ENCODE measurements at places on chromosomes 1 and 21.

- DNase-seq: no peak
These were observed 86.1 kb downstream of the RRAGC start for GRCh38 chr1:38773483-38773882.

DNA sequence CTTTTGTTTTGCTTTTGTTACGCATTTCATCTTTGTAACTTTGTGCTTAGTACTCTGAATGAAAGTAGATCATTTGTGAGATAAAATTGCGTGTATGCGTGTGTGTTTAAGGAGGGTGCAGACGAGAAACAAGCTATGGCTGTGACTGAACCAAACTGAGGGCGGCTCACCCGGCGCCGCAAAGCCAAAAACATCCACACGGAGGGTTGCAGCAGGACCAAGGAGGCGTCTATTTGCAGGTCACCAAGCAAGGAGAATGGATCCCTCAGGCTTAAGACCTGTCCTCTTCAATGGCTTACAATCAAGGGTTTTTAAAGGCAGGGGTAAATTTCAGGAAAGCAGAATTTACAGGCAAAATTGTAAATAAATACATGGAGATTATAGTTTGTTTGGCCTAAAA lies 12.8 kb downstream of the GCSAML start:
- no peak for DNase-seq

GRCh38 chr1:42315500-42315899 lies 19.5 kb downstream of the FOXJ3 start:
- DNase-seq: no peak

GRCh38 chr1:30986755-30987154 lies 78.2 kb upstream of the SDC3 start:
- DNase-seq: no peak

GRCh38 chr1:166090244-166090643 lies 76.6 kb downstream of the FAM78B start:
- no peak for DNase-seq

DNA sequence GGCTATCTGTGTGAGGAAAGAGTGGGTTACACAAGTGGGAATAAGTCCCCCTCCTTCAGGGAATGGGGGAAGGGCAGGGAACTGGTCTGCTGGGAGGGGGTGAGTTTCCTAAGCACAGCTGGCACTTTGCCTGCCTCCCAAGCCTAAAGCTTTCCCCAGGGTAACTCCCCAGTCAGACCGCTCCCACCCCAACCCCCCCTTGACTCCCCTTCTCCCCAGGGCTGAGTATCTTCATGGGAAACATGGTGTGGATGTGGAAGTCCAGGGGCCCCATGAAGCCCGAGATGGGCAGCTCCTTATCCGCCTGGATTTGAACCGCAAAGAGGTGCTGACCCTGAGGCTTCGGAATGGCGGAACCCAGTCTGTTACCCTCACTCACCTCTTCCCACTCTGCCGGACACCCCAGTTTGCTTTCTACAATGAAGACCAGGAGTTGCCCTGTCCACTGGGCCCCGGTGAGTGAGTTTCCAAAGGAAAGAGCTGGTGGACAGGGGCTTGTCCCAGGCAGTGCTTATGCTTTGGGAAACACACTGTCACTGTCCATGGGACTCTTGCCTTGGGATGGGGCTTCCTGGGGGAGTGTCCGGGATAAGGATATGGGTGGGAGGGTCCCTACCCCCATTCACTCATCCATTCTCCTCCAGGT lies 14.9 kb downstream of the MOV10 start:
- no peak for DNase-seq

- no peak for DNase-seq
These were observed 73.6 kb downstream of the PGBD5 start for GRCh38 chr1:230352537-230352936.

GRCh38 chr1:76379506-76379905 lies 305.0 kb downstream of the ST6GALNAC3 start:
- DNase-seq: no peak

- no peak for DNase-seq
These were observed 19.3 kb upstream of the POFUT2 start for GRCh38 chr21:45306832-45307571.

- DNase-seq: no peak
These were observed 3.9 kb downstream of the SLC6A9 start for GRCh38 chr1:44027320-44027719.

GRCh38 chr1:24893431-24893830 lies 36.6 kb downstream of the RUNX3 start:
- DNase-seq: no peak

DNA sequence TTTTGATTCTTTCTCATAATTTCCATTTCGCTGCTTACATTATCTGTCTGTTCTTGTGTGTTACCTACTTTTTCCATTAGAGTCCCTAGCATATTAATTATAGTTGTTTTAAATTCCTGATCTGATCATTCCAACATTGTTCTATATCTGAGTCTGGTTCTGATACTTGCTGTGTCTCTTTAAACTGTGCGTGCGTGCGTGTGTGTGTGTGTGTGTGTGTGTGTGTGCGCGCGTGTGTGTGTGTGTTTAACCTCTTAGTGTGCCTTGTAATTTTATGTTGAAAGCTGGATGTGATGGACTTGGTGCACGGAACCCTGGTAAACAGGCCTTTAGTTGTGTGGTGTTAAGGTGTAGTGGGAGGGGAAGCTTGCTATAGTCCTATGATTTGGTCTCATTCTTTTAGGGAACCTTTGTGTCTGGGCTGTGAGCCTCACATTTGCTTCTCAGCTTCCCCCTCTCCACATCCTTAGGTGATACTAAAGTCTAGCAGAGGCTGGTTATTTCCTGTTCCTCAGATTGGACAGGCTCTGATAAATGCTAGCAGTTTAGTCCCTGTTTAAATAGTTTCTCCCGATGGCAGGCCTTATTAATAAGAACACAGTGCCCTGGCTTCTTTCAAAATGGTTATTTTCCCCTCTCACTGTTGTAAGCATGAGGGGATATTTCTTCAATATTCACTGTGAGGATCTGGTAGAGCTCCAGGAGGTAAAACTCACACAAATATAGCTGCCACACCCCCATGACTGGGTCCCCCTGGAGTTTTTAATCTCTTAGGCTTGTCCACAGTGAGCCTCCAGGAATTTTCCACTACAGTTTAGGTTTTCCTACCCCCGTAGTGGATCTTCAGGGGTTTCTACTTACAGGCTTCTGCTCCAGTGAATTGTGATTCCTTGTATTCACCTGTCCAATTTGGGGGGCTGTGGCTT lies 118.3 kb downstream of the GALNT2 start:
- DNase-seq: no peak

DNA sequence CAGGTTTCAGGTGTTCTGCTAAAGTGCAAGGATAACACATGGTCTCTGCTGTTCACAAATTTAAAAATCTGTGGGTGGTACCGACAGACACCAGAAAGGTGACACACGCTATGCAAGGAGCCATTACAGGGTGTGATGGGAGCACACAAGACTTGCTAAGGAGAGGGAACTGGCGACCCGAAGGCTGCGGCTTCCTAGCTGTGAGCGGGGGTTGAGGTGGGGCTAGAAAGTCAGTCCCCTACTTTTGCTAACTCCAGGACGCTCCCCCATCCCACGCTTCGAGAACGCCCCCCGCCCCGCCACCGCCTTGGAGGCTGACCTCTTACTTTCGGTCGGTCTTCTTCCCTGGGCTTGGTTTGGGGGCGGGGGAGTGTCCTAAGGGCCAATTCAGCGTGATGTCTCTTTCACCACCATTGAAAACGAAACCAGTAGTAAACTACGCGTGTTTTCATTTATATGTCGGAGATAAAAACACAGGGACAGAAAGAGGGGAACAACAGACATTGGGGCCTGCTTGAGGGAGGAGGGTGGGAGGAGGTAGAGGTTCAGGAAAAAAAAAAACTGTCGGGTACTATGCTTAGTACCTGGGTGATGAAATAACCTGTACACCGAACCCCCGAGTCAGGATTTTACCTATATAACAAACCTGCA lies 1.1 kb downstream of the CKS1B start:
- DNase-seq: peak; percentile 55

DNA sequence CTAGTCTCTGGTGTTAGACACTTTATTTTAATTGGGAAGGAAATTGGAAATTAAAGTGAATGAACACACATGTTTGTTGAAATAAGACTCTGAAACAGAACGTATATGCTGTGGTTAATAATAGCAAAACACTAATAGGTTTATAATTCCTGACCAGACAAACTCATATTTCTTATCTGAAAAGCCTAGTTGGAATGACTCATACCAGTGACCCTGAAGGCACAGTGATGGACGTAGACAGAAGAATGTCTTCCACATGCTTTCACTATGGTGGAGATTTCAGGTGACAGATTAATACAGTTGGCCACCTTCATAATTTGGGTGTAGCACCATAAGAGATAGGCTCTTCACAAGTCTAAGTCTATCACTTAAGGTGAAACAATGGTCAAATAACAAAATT lies 83.0 kb upstream of the COL11A1 start:
- no peak for DNase-seq

DNA sequence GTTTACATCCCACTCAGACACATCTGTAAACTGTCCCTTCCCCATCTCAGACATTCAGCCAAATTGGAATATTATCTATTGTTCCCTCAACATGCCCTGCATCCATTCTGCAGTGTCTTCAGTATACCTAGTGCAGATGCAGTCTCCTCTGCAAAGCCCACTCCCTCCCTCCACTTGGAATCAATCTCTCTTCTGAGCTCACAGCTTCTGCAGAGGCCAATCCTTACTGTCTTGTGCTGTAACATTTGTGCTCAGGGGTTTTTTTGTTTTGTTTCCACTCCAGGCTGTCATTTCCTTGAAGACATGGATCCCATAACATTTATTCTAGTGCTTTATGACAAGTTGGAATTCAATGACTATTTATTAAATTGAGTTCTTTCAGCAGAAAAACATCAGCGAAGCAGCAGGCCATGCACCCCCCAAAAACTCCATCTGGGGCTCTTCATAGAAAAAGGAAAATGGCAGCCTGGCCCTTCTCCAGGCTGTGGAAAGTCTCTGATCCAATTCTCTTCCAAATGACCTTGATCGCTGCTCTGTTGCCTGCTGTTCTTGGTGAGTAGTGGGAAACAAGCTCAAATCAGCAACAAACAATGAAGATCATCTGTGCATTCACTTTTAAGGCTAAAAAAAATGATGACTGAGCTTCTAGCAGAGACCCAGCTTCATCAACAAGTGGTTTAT lies 8.7 kb downstream of the C4BPA start:
- no peak for DNase-seq

- DNase-seq: no peak
These were observed 699.8 kb downstream of the PTPRU start for GRCh38 chr1:29936031-29936544.

- DNase-seq: peak; percentile 9
These were observed 6.7 kb downstream of the TAF1A start for GRCh38 chr1:222583079-222583478.

DNA sequence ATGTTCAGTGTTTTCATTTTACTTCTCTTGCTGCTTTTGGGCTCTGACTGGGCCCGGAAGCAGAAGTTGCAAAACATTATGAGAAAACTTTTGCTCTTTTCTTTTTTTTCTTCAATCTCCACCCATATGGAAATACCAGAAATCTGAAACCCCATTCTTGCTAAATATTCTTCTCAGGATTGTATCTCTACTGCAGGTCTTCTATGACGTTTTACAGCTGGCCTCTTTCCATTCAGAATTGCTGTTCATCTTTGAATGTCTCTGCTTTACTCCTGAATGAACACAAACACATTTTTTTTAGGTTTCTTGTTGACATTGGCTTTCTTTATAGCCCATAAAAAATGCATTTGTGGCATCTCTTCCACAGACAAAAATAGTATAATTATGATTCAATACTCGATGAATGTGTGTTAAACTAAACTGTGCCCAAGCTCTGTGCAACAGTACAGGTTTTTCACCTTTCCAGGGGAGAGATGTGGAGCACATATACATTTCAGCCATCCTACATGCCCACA lies 18.8 kb downstream of the PTPRC start:
- no peak for DNase-seq

DNA sequence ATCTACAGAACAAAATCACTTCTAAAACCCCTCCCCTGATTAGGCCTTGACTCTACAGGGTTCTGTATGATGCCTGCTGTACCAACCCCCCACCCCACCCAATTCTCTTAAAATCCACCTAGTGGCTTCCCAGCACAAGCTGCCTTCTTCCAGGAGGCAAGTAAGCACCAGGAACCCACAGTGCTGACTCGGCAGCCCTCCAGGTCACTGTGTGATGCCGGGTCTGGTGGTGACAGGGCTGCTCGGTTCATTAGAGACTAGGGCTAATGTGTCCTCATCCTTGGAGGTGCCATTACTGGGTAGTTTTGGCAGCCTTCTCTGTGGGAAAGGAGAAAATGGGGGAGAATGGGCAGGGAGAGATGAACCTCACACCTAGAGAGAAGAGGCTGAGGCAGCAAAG lies 363.5 kb downstream of the PTPRU start:
- no peak for DNase-seq

- peak; percentile 54 for DNase-seq
These were observed 705 bp upstream of the SLC50A1 start for GRCh38 chr1:155134880-155135414.

DNA sequence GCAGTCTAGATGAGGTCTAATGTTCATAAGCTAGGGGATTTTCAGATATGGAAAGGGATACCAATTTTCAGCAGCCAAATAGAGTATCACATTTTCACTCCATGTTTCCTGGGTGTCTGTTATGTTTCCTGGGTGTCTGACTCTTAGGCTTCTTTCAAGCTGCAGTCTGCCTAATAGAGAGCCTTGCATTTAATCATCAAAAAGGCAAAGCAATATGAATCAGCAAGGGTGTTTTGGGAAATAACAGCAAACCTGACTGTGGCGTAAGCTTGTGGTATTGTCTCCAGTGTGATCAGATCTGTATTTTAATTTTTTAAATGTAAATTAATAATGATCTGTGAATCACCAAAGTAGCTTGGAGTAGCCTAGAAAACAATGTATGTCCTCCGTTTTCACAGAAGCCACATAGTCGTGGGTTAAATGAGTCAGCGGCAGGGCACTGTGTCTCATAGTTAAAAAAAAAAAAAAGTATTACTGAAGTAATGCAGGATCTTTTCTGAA lies 10.4 kb downstream of the LGALS8 start:
- DNase-seq: no peak

DNA sequence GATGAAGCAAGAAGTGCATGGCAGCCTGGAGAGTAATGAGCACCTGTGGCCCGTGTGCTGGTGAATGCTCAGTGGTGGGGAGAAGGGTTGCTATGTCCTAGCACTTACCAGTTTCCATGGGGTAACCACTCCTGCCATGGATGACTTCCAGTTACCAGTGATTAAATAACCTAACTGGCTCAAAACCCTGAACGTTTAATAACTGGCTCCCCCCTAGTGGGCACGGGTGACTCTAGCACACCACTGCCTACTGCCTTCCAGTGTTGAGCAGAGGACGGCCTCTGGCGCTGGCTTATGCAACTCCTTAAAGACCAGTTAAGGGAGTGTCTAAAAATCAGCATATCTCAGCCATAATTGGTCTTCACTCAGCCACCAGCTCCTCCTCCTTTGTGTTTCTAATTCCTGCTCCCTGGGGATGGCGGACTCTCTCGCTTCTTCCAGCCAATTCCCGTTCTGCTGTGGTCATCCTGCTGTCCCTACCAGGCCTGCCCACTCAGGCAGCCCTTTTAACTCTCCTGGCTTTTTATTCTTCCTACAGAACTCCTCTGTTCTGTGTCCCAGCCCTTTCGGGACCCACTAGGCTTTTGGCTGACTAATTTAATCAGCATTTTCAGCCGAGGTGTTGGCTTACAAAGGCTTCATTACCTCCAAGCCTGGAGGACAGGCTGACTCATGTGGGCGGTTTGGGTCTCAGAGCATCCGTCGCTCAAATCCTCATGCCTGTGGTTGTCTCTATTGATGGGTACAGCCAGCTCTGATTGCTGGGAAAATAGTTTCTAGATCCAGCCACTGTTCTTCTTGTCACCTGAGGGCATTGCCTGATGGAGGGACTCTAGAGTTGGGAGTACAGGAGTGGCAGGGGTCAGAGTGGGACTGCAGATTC lies 332.4 kb downstream of the CAMTA1 start:
- DNase-seq: no peak

GRCh38 chr1:174818014-174818616 lies 181.6 kb upstream of the CACYBP start:
- DNase-seq: peak; percentile 17

- DNase-seq: peak; percentile 33
These were observed 70.3 kb downstream of the SERINC2 start for GRCh38 chr1:31483012-31483946.

Data from GM13977 (cell line).